Activated CD4-positive, alpha-beta memory T cell treated with anti-CD3 and anti-CD28 coated beads, Interleukin-2, amount 10 ng/mL, durations not matched to agents 7 days and 5 days (primary cell): ENCODE measurements at places on chromosomes 3 and 15. TPM values are rescaled to one million over a fixed set of nuclear protein-coding genes. Genes with fewer than 3 reads are reported as not detected.

The TGM4 gene
- total RNA-seq = not detected

The AMT gene
- total RNA-seq = 3.5 TPM

The MCF2L2 gene
- total RNA-seq = 7.0 TPM

The ZNF774 gene
- total RNA-seq = 0.83 TPM

The RNU6-1 gene
- total RNA-seq = not detected

The CCR1 gene
- 20.7 TPM for total RNA-seq

The DUOXA2 gene
- not detected for total RNA-seq

DNA sequence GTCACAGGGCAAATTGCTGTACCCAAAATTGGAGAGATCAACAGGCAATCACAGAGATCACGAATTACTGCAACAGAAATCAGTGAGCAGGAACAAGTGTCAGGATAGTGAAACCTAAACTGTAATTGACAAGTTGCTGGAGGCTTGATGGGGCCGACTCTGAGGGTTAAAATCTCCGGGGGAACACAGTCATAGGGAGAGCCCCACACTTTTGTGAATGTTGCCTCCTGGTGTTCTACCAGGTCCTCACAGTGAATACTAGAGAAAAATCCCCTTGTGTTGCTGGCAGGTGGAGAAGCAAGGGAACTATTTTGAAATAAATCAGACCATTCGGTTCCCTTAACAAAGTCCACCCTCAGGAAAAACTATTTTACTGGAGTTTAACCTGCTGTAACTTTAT, 697.5 kb upstream of the CBLB start:
- no peak for DNase-seq

- no peak for DNase-seq
Measured at GRCh38 chr15:51097553-51098330, 3.0 kb upstream of the TNFAIP8L3 start.

DNA sequence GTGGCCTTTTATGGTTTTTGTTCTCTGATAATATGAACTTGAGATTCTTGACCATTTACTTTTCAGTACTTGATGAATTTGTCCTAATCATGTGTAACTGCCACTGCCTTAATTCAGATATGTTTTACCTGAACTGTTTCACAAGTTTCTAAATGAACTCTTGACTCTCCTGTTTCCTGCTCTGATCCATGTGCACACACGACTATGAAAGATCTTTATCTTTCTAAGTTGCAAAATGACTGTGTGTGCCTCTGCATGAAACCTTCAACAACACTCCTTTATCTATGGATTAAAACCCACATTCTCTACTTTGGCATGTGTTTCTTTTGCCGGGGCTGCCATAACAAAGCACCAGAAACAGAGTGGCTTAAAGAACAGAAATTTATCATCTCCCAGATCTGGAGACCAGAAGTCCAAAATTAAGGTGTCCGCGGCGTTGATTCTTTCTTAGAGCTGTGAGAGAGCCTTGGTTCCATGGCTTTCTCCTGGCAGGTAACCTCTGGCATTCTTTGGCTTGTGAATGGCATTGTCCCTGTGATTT, 275.0 kb downstream of the ADAMTSL3 start:
- peak; percentile 18 for DNase-seq

DNA sequence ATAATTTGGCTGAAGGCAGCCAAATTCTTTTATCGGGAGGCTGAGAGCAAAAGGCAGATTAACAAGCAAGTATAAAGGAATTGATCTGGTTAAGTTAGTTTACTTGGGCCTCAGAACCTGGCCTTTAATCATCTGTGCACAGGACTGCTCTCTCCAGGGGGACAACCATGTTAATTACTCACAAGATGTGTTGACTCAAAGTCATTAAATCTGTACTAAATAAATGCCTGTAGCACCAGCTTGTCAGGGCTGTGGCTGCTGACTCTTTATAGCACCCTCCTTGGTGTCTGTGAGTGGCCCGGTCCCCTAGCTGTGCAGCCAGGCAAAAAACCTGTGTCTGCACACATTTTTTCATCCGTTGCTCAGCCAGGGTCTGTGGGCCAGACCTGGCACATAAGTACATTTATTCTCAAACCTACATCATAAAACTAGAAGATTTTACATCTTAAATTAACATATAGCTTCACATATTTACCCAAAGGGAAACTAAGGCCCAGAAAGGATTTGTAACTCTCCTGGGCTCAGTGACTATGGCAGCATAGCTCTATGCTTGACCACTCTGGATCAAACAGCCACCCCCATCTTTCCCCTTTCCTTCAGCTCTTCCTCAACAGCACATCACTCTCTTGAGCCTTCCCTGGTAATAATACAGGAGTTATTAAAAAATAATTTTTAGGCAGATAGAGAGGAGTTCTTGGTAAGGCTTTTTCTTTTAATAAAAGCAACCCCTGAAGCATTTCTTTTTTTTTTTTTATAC, 51.4 kb downstream of the NCEH1 start:
- DNase-seq = no peak

- DNase-seq = no peak
Measured at GRCh38 chr15:62979252-62979651, 63.3 kb upstream of the TPM1 start.

- DNase-seq = no peak
Measured at GRCh38 chr15:46344115-46344724, 709.4 kb downstream of the SQOR start.

DNA sequence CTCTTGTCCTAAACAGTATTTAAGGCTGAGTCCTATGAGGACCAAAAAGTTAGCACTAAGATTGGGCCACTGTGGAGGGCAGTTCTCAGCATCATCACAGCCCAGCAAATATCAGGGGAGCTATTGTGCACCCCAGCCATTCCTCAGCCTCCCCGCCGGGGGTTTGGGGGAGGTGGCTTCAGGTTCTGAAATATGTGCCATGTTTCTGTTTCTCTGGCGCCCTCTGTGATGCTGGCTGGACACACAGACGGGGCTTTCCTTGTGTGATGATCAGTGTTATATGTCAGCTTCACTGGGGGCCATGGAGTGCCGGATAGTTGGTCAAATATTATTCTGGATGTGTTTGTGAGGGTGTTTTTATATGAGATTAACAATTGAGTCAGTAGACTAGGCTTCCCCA, 106.8 kb downstream of the GABRG3 start:
- no peak for DNase-seq

DNA sequence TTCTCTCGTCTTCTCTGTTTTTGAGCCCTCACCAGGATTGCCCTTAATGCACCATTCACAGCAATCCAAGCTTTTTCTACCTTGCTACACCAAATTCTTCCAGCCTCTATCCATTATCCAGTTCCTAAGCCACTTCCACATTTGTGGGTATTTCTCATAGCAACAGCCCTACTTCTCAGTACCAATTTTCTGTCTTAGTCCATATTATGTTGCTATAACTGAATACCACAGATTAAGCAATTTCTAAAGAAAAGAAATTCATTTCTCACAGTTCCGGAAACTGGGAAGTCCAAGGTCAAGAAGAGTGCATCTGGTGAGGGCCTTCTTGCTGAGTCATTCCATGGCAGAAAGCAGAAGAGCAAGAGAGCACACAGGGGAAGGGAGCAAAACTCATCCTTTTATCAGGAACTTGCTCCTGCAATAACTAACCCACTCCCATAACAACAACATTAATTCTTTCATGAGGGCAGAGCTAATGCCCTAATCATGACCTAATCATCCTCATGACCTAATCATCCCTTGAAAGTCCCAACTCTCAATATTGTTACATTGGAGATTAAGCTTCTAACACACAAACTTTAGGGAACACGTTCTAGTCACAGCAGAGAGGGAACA, 9.7 kb upstream of the EIF1B start:
- no peak for DNase-seq
